ENCODE measurements at places on chromosomes 12 and 14. TPM values are rescaled to one million over a fixed set of nuclear protein-coding genes. Genes with fewer than 3 reads are reported as not detected.

ADAM20 gene
- total RNA-seq: 0.48 TPM

TGM1 gene
- 5.7 TPM for total RNA-seq

PDZRN4 gene
- not detected for total RNA-seq

SLC5A8 gene
- not detected for total RNA-seq

HHIPL1 gene
- total RNA-seq: 0.17 TPM

HOXC5 gene
- not detected for total RNA-seq

SLC15A5 gene
- total RNA-seq: not detected

PRIMA1 gene
- total RNA-seq: not detected

GPRC5D gene
- total RNA-seq: not detected

TMCC3 gene
- 1.8 TPM for total RNA-seq

ZC2HC1C gene
- total RNA-seq: 0.69 TPM

GPR132 gene
- 46.6 TPM for total RNA-seq

TMEM263 gene
- total RNA-seq: 28.5 TPM

APOF gene
- not detected for total RNA-seq

C12orf56 gene
- not detected for total RNA-seq

APEX1 gene
- total RNA-seq: 123 TPM

LHX5 gene
- not detected for total RNA-seq

TSPAN11 gene
- not detected for total RNA-seq

EGLN3 gene
- total RNA-seq: 12.8 TPM

KLRK1 gene
- total RNA-seq: 355 TPM

A2M gene
- 2.7 TPM for total RNA-seq

PROX2 gene
- total RNA-seq: 0.69 TPM

NGB gene
- total RNA-seq: not detected

FGF6 gene
- not detected for total RNA-seq

TEX52 gene
- total RNA-seq: 0.34 TPM

FGF23 gene
- total RNA-seq: not detected

PMCH gene
- not detected for total RNA-seq

HSPB8 gene
- total RNA-seq: not detected

CMA1 gene
- total RNA-seq: 0.33 TPM

SERPINA1 gene
- 0.20 TPM for total RNA-seq

ACRBP gene
- 8.0 TPM for total RNA-seq

CDCA3 gene
- total RNA-seq: 85.2 TPM

NEUROD4 gene
- not detected for total RNA-seq

EFS gene
- total RNA-seq: not detected

KCNK13 gene
- total RNA-seq: 0.19 TPM

All from activated naive CD8-positive, alpha-beta T cell treated with anti-CD3 and anti-CD28 coated beads, Interleukin-2, amount 10 ng/mL, durations not matched to agents 7 days and 5 days (primary cell).